ENCODE measurements at places on chromosomes 3 and 15.

DNA sequence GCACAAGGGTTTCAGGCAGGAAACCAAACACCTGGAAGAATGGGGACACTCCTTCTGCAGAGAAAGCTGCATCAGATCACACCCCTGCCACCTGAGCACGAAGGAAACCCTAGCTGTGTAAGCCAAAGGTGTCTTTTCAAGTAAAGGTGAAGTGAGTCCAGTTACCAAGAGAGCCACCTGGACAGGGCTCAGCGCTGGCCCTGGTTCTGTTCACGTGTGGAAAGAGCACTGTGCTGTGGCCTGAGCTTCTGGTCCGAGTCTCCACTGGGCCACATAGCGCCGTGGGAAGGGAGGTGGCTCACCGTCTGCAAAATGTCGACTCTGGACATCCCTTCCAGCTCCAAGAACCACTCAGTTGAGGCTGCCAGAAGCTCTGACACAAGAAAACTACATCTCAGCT lies 151.1 kb downstream of the ADAMTS17 start:
- DNase-seq = peak; percentile 9

- no peak for DNase-seq
These were observed 11.3 kb upstream of the P2RY12 start for GRCh38 chr3:151395806-151396205.

DNA sequence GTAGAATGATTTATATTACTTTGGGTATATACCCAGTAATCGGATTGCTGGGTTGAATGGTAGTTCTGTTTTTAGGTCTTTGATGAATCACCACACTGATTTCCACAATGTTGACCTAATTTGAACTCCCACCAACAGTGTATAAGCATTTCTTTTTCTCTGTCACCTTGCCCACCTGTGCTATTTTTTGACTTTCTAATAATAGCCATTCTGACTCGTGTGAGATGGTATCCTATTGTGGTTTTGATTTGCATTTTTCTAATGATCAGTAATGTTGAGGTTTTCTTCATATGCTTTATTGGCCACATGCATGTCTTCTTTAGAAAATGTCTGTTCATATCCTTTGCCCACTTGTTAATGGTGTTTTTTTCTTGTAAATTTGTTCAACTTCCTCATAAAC lies 340.8 kb downstream of the PLOD2 start:
- no peak for DNase-seq

DNA sequence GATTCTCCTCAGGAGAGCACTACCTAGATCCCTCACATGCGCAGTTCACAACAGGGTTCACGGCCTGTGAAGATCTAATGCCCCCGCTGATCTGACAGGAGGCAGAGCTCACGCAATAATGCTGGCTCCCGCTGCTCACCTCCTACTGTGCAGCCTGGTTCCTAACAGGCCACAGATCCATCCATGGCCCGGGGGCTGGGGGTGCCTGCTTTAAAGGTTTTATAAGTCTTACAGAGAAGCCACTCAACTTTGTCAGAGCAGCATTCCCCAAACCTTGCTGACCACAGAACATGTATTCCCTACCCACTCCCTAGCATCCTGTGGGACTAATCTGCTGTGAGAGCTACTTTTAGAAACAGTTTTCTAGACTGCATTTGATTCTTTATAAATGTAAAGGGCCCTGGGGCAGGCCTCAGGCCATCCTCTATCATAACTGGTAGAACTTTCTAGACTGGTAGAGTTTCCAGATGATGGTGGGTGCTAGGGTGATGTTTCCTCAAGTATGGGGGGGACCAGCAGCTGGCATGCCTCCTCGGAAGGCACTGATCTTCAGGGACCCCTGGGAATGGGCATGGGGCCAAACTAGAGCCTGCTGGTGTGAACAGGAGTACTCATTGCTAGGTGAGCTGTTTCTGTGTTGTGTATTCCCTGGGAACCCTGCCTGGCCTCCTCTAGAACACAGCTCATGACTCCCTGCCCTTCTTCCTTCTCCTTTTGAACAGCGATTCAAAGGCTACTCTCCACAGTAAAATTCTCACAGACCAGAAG lies 25.7 kb upstream of the RAD18 start:
- no peak for DNase-seq

- no peak for DNase-seq
These were observed 32.3 kb downstream of the PSTPIP1 start for GRCh38 chr15:77027111-77027696.

DNA sequence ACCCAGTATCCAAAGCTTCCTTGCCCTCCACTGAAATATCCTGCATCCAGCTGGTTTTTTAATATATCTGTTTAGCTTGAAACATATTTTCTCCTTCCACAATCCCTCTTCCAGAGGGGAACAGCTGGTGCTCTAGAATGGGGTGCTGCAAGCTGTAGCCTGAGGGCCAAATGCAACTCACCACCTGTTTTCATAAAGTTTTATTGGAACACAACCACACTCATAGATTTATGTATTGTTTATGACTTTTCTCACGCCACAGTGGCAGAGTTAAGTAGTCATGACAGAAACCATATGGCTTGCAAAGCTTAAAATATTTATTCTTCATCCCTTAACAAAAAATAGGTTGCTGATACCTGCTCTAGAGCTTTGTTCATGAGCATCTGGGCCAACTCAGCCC lies 298.7 kb downstream of the CLSTN2 start:
- no peak for DNase-seq

DNA sequence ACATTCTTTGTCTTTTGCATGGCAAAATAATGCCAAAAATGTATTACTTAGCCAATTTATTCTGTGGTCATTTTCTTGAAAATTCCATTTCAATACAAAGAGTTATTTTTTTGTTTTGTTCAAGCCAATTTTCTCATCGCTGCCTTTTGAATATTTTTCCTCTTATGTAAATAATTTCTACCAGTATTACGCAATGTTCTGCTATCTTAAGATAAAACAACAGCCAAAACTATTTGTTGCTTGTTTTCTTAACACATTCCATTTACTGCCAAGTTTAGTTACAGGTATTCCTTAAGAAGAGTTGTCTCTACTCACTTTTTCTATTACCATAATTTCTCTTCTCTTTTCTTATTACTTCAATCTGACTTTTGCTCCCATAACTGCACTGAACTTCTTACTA lies 163.1 kb downstream of the ROBO1 start:
- DNase-seq = no peak

- no peak for DNase-seq
These were observed 690.2 kb upstream of the DPPA4 start for GRCh38 chr3:110027446-110028080.

DNA sequence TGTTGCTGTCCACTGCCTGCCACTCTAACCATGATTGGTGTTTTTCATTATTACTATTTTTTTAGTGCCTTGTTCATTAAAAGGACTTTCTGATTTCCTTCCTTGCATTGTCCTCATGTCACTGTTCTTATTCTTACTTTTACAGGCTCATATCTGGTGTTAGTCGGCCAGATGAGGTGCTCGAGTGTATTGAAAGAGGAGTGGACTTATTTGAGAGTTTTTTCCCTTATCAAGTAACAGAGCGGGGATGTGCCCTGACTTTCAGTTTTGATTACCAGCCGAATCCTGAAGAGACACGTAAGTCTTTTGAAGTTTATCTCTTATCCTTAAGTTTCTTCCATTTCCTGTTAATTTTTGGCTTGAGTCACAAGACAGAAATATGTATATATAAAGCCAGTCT lies 23.2 kb downstream of the QTRT2 start:
- DNase-seq = no peak

DNA sequence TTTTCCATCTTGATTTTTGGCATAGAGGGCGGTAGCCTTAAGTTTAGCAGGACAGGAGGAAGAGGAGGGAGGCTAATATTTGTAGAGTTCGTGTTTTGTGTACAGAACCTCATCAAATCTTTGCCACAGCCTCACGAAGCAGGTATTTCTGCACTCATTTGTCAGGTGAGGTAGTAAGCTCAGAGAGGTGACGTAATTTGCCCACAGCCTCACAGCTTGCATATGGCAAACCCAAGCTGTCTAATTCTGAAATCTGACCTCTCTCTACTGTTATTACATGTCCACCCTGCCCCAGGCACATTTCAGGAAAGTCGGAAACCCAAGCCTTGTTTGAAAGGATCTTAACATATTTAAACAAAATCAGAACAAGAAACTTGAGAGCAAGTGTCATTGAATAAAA lies 91.1 kb upstream of the TPM1 start:
- no peak for DNase-seq

DNA sequence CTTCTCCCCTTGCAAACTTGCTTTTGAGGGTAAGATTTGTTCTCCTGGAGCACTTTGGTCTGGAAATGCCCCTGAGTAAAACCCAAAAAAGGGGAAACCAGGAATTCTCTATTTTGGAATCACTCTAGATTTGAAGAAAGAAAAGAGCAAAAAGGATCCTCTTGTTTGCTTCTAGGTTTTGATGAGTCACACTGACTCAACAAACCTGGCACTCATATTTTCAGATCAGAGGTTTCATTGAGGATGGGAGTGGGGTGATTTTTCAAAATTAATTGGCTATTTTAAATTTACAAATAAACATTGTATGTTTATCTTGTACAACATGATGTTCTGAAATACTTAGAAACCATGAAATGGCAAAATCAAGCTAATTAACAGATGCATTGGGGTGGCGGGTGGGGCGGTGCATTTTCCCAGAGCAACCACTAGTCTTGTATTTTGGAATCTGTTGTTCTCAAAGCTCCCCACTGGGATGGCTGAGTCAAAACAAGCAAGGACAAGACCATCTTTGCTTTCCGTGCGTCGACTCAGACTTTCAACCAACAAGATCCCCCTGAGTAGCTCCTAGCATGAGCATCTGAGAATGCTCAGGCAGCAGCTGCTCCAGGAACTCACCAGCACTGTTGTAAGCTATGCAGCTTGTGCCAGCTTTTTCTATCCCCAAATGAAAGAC lies 451.4 kb downstream of the WDR72 start:
- DNase-seq = no peak

GRCh38 chr15:39153716-39154115 lies 427.2 kb upstream of the THBS1 start:
- DNase-seq = no peak

DNA sequence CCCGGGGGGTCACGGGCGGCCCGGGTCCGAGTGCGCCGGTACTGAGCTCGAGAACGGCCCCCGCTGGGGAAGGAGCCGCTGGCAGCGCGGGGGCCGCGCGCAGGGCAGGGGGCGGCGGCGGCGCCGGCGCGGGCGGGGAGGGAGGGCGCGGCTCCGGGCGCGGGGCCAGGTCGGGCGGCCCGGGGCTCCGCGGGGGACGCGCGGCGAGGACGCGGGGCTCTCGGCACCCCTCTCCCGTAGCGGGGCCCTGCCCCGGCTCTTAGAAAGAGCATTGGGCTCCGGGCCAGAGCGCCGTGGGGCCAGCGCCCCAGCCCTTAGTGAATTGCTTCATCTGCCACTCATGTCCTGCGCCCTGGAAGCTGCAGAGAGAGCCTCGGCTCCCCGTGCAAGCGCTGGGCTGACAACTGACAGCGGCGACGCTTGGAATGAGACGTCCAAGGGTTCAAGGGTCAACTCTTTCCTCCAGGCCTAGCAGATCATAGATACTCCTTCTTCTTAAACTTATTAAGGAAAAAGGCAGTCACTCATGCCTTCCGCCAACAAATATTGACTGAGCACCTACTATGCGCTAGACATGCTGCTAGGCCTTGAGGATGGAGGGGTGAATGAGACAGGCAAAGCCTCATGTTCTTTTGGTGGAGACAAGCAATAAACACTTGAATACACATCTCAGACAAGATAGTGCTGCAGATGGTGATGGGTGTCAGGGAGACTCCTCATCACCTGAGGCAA lies 140.8 kb downstream of the SMAD6 start:
- DNase-seq = no peak

DNA sequence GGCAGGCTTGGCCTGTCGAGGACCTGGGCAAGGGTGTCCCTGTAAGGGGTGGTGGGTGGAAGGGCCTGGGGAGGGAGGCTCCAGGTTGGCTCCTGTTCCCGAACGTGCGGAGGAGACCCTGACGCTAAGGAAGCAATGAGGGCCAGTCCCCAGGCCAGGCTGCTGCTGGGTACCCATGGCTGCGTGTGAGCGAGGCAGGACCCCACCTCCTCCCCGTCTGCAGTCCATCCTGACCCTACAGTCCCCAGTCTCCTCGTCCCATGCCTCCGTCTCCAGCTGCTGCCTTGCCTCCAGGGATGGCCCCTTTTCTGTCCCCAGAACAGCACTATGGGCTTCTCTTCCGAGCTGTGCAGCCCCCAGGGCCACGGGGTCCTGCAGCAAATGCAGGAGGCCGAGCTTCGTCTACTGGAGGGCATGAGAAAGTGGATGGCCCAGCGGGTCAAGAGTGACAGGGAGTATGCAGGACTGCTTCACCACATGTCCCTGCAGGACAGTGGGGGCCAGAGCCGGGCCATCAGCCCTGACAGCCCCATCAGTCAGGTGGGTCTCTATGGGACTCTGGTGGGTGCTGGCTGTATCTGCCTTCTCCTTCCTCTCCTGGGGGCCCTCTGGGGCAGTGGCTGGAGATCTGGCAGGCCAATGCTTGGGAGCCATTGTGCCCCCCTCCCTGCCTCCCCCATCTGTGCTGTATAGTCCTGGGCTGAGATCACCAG lies 571 bp downstream of the FES start:
- peak; percentile 38 for DNase-seq

DNA sequence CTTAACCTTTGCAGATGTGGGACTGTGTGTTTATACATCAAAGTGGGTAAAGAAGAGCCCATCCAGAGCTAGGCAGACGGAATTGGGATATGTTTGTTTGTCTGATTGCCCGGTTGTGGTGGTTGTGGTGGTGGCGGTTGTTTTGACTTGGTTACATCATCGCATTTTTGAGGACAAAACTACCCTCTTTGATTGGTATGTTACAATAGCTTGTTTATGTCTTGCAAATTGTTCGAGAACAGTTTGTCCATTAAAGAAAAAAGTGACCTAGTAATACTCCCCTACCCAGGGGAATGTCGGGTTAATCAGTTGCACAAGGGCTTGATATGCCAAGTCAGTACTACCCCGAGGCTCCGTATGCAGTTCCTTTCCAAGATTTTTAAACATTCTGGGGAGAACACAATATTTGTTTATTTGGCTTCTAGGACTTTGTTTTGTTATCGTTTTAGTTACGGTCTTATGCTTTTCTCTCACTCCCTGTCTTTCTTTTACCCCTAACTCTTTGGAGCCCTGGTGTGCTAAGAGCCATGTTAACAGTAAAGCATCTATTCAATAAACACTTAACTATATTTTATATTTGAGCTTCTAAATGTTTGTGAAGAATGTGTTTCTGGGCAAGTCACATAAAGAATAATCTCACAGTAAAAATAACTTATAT lies 315.4 kb downstream of the LPP start:
- DNase-seq = no peak

Measured in stimulated activated CD8-positive, alpha-beta memory T cell treated with anti-CD3 and anti-CD28 coated beads, Interleukin-4, amount 100 ng/mL, for 48 hours (primary cell).